ENCODE measurements at places on chromosomes 1 and 21.

GRCh38 chr1:54885237-54885679 lies 1.7 kb downstream of the DHCR24 start:
- peaks cover 56% of the 10 kb centered on the region for H3K36me3 ChIP-seq
- ATAC-seq, result no peak
- H3K4me3 ChIP-seq, result peak overlapping the region; percentile 96
- peak overlapping the region; percentile 72 for H3K27ac ChIP-seq
- peaks cover 13% of the 10 kb centered on the region for H3K27me3 ChIP-seq

GRCh38 chr1:78840453-78841271 lies 165.9 kb downstream of the ADGRL4 start:
- peaks cover 3% of the 10 kb centered on the region for H3K4me1 ChIP-seq
- no peak for ATAC-seq
- H3K27ac ChIP-seq, result no peak overlapping the region
- H3K4me3 ChIP-seq, result no peak overlapping the region

DNA sequence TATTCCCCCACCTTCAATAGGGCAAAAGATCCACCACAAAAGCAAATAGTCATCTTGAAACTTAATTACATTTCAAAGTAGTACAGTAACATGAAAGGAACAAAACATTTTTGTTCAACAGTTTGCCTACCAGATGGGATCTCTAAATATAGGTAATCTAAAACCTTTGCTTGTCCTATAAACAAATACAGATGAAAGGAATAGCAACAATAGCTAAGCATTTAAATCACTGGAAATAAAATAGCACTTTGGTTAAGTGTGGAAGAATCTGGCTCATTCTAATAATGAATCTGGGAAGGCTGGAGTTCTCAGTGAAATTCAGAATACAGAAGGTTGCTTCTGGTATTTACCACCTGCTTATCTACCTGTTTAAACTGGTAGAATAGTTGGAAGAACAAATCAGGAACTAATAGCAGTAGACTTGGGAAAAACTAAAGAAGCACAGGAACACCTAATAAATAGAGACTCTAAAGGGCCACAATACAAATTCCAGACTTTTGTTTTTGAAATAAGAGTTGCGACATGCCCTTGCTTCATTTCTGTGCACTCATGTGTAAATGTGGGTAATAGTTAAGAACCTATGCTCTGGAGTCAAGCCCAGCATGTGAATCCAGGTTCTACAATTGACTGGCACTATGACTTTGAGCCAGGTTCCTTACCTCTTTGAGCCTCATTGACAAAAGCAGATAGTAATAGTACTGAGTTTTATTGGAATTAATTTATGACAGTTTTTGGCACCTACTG lies 2.3 kb upstream of the LYPLAL1 start:
- no peaks in the 10 kb centered on the region for H3K27me3 ChIP-seq
- H3K4me3 ChIP-seq, result no peak overlapping the region
- no peak for ATAC-seq
- peaks cover 10% of the 10 kb centered on the region for H3K4me1 ChIP-seq
- H3K36me3 ChIP-seq, result peaks cover 16% of the 10 kb centered on the region
- H3K27ac ChIP-seq, result no peak overlapping the region

DNA sequence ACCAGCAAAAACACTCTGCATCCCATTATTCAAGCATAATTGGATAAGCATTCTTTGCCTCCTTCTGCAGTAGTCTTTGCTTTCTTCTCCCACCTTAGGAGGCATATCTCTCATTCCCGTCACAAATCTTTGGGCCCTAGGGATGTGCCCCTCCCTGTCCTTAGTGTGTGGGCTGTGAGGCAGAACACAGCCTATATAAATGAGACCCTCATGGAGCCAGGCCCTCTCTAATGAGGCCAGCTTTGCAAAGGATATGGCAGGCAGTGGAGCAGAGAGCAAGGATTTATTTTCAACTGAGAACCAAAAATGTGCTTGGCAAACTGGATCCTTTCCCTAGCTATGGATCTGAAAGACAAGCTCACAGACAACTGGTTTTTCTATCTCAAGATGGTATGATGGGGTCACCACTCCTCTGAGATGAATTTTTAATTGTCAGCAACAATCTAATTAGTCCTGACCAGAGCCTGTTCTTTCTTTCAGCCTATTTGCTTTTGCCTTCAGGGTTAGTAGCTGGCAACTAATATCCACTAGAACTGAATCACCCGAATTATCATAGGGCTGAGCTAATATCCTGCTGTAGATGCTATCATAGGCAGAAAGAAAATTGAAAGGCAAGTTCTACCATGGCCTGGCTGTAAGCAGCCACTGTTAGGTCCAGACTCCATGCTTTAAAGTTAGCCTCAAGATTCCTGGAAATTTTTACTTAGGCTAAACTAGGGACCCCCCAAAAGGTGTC lies 134.2 kb downstream of the SYT2 start:
- H3K4me1 ChIP-seq, result no peaks in the 10 kb centered on the region
- no peak overlapping the region for H3K27ac ChIP-seq
- H3K27me3 ChIP-seq, result no peaks in the 10 kb centered on the region
- no peak overlapping the region for H3K4me3 ChIP-seq
- H3K36me3 ChIP-seq, result peaks cover 26% of the 10 kb centered on the region

- no peaks in the 10 kb centered on the region for H3K27me3 ChIP-seq
- peaks cover 18% of the 10 kb centered on the region for H3K4me1 ChIP-seq
- H3K36me3 ChIP-seq, result peaks cover 100% of the 10 kb centered on the region
- peak overlapping the region; percentile 98 for H3K4me3 ChIP-seq
Observed at GRCh38 chr1:150574260-150575071, 4.9 kb downstream of the MCL1 start.

DNA sequence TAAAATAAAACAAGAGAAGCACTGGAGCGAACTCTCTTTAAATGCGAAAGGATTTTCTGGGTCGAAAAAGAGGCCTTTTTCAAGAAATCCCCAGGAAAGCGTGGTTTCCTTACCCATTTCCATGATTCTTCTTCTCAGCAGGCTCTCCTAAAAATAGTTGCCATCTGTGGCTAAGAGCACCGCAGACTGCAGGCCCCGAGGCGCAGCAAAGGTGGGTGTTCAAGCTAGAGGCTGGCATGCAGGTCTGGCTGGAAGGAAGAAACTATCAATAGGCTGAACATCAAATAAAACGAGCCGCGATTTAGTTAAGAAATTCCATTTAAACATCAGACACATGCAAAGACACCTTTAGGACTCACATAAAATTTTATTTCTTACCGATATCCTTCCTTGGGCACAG lies 135.1 kb downstream of the ADAMTS1 start:
- H3K27me3 ChIP-seq, result no peaks in the 10 kb centered on the region
- no peak overlapping the region for H3K4me3 ChIP-seq
- no peak overlapping the region for H3K27ac ChIP-seq
- ATAC-seq, result no peak
- no peaks in the 10 kb centered on the region for H3K4me1 ChIP-seq

GRCh38 chr21:29260461-29260860 lies 38.3 kb upstream of the BACH1 start:
- H3K36me3 ChIP-seq, result no peaks in the 10 kb centered on the region
- no peak for ATAC-seq
- no peaks in the 10 kb centered on the region for H3K4me1 ChIP-seq
- peaks cover 5% of the 10 kb centered on the region for H3K27me3 ChIP-seq

DNA sequence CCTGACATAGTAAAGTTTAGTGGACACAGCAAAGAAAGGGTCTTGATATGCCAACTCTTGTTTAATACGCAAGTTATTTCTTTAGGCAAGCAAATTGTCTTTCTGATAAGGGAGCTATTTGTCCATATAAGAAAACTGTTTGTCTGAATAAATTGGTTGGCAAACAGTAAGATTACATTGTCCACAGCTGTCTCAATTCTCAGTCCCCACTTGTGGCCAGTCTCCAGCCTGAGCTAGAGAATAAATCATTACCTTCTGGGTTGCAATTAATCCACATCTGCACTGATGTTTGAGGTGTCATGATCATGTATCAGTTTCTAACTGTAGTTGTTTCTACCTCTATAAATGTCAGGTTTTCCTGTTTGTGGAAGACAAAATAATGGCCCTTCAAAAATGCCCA lies 60.0 kb upstream of the TNR start:
- no peak overlapping the region for H3K4me3 ChIP-seq
- no peak overlapping the region for H3K27ac ChIP-seq
- H3K27me3 ChIP-seq, result no peaks in the 10 kb centered on the region
- no peaks in the 10 kb centered on the region for H3K36me3 ChIP-seq
- no peak for ATAC-seq
- H3K4me1 ChIP-seq, result no peaks in the 10 kb centered on the region

- H3K36me3 ChIP-seq, result no peaks in the 10 kb centered on the region
- H3K27ac ChIP-seq, result no peak overlapping the region
- H3K4me3 ChIP-seq, result no peak overlapping the region
- no peak for ATAC-seq
- H3K4me1 ChIP-seq, result no peaks in the 10 kb centered on the region
Observed at GRCh38 chr1:110265186-110265585, 55.1 kb downstream of the KCNC4 start.

GRCh38 chr1:93692026-93692425 lies 10.4 kb upstream of the BCAR3 start:
- H3K36me3 ChIP-seq, result no peaks in the 10 kb centered on the region
- H3K27me3 ChIP-seq, result no peaks in the 10 kb centered on the region
- no peak overlapping the region for H3K27ac ChIP-seq
- peak overlapping the region; percentile 65 for H3K4me3 ChIP-seq
- H3K4me1 ChIP-seq, result peaks cover 16% of the 10 kb centered on the region
- ATAC-seq, result no peak

DNA sequence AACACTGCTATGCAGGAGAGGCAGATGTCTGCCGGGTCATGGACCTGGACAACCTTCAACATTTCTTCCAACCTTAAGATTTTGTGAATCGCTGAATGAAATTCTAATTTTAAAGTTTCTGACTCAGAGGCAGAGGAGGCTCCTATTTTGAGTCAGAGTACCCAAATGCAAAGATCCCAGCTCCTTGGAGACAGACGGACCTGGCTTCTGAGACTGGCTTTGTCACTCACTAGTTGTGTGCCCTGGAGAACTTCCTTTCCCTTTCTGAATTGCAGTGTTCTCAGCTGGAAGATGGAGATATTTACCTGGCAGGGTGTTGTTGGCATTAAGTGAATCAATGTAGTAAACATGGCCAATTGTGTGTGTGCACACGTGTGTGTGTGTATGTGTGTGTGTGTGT lies 51.9 kb downstream of the IER5 start:
- ATAC-seq, result peak; percentile 72
- H3K36me3 ChIP-seq, result no peaks in the 10 kb centered on the region
- peak overlapping the region; percentile 77 for H3K4me3 ChIP-seq
- peaks cover 45% of the 10 kb centered on the region for H3K4me1 ChIP-seq
- peak overlapping the region; percentile 92 for H3K27ac ChIP-seq

DNA sequence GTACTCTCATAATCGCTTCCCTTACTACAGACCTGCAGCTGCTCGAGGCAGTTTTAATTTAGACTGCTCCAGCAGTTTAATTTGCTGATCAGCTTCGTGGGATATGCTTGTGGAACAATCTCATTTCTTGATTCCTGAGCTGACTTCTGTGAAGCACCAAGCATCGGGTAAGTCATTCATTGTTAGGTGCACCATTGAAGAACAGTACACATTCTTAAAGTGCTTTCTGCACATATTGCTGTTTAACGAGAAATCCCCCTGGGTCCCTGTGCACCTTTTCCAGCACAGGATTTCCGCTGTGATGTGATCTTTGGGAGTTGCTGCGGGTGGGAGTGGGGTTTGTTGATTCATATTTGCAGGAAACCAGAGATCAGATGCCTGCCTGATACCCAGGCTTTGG lies 9.1 kb downstream of the GALNT2 start:
- peaks cover 24% of the 10 kb centered on the region for H3K36me3 ChIP-seq
- no peak for ATAC-seq
- H3K27ac ChIP-seq, result peak overlapping the region; percentile 99
- peak overlapping the region; percentile 81 for H3K4me3 ChIP-seq

GRCh38 chr1:154191990-154192461 lies at the start of gene TPM3:
TSS of gene TPM3 (minus strand) at chr1:154192100. CDS start at chr1:154192018, 82 bp downstream.
- peaks cover 4% of the 10 kb centered on the region for H3K4me1 ChIP-seq
- no peak for ATAC-seq
- no peaks in the 10 kb centered on the region for H3K36me3 ChIP-seq
- H3K27ac ChIP-seq, result no peak within 1 kb of the TSS
- H3K4me3 ChIP-seq, result no peak within 1 kb of the TSS
- peaks cover 15% of the 10 kb centered on the region for H3K27me3 ChIP-seq

DNA sequence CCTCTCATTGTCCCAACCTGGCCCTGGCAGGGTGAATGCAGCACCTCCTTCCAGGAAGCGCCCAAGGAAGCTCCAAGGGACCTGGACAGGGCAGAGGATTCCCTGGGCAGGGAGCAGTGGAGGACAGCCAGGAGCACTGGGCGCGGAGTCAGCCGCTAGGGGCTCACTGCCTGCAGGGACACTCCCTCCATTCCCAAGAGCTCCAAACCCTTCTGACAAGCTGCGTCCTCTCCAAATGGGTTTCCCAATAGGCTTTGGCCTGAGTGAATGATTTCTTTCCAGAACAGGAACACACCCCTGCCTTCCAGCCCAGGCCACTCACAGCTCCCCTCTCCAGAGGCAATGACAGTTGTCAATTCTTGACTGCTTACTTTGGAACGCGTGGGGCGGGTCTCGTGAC lies 128.5 kb upstream of the EDN2 start:
- peaks cover 11% of the 10 kb centered on the region for H3K4me1 ChIP-seq
- ATAC-seq, result no peak
- no peak overlapping the region for H3K27ac ChIP-seq
- peaks cover 58% of the 10 kb centered on the region for H3K36me3 ChIP-seq
- H3K27me3 ChIP-seq, result no peaks in the 10 kb centered on the region
- no peak overlapping the region for H3K4me3 ChIP-seq

- H3K27ac ChIP-seq, result peak overlapping the region; percentile 46
- no peaks in the 10 kb centered on the region for H3K27me3 ChIP-seq
- no peak for ATAC-seq
- no peaks in the 10 kb centered on the region for H3K36me3 ChIP-seq
Observed at GRCh38 chr1:201111156-201111555, 1.1 kb downstream of the CACNA1S start.

DNA sequence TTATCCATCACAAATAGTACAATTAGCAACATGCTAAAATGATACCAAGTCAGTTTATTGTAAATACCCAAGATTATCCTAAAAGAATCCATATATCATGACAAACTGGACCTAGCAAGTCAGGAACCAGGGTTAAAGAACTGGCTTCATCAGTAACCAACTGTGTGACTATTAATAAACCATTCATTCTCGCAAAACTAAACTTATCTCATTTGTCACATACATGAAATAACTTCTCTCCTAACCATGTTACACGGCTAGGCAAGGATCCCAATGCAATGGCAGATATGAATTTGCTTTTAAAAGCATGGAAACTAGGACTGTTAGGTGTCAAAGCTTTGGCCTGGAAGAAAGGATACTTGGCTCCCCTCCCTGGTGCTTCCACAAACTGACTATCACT lies 29.4 kb downstream of the CYP2J2 start:
- H3K27me3 ChIP-seq, result no peaks in the 10 kb centered on the region
- H3K36me3 ChIP-seq, result no peaks in the 10 kb centered on the region
- no peaks in the 10 kb centered on the region for H3K4me1 ChIP-seq
- H3K4me3 ChIP-seq, result no peak overlapping the region
